HFFc6 (cell line): ENCODE measurements at places on chromosomes 6 and 20. TPM values are rescaled to one million over a fixed set of nuclear protein-coding genes. Genes with fewer than 3 reads are reported as not detected.
A peak's percentile ranks its signal among the peaks of the same experiment; 100 is the strongest.

- DNase-seq = no peak
These were observed 1.8 kb upstream of the NDUFAF4 start for GRCh38 chr6:96899451-96899998.

The TCP11 gene
- total RNA-seq = 0.31 to 0.78 TPM in 2 of 3 replicates, not detected in the other

DNA sequence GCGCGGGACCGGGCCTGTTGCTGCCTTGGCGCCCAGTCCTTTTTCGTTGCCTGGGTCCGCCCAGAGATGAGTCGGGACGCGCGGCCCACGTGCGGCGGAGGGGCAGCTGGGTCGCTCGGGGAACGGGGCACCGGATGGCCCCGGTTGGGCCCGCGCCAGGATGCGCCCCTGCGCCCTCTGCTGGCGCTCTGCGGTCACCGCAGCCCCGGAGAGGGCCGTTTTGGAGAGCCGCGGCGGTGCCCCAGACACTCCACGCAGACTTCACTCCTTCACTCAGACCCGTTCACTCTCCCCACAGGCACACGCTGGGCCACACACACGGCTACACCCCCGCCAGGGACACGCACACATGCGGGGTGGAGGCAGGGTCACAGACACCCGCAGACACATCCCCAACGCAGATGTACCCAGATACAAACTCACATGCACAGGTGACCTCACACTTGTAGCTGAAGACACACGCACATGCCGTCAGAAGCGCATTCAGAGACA is 38.8 kb downstream of the SRC start:
- peak; percentile 43 for DNase-seq

The HLA-DRA gene
- not detected in 3 replicates for total RNA-seq
